ENCODE measurements at places on chromosomes 16 and 17.

DNA sequence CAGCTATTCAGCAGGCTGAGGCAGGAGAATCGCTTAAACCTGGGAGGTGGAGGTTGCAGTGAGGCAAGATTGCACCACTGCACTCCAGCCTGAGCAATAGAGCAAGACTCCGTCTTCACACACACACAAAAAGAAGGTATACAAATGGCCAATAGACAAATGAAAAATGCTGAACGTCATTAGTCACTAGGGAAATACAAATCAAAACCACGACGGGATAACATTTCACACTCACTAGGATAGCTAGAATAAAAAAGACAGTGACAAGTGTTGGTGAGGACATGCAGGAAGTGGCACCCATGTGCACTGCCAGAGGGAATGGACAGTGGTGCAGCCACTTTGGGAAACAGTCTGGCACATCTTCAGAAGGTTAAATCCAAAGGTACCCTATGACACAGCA, 172.9 kb downstream of the FTO start:
- DNase-seq: no peak

GRCh38 chr17:70230850-70231640, 61.7 kb downstream of the KCNJ2 start:
- no peak for DNase-seq

DNA sequence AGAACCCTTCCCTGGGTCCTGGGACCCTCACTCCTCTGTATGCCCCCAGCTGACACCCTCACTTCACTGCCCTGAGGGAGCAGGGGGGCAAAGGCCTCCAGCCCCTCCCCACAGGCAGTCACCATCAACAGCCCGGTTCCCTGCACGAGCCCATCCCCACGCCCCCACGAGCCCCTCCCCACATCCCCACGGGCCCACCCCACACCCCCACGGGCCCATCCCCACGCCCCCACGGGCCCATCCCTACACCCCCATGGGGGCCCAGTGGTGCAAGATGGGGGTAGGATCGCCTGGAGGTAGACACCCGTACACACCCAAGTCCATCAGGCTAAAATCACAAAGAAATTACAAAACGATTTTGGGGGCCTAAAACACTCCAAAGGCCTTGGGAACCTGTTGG, 42.3 kb downstream of the LMF1 start:
- DNase-seq: no peak

GRCh38 chr17:57990037-57990436, 2.0 kb upstream of the VEZF1 start:
- no peak for DNase-seq

DNA sequence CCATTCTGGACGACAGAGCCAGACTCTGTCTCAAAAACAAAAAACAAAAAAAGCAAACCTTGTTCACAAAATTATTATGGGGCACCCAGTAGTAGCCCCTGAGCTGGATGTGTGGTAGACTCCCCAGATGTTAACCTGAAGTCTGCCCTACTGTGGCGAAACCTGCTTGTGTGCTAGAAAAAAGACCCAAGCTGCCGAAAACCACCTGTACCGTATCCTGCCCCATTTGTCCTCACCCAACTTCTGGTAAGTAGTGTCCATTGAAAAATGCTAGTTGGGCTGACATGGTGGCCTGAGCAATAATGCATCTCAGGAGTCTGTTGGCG, 9.1 kb downstream of the RMI2 start:
- no peak for DNase-seq

DNA sequence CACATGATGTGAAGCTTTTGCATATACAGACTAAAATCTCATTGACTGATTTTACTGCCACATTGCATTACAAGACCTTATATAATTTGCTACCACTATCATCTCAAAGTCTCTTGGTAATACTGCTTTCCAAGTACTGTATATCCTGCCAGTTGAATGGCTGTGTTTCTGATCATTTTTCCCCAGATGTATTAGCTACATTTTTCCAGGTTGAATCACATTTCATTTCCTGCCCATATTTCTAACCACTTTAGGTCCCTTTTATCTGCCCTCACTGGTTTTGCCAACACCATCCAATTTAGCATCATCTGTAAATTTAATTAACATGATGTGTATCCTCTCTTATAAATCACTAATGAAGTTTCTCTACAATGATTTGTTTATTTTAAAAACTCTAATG, 365.7 kb upstream of the PMFBP1 start:
- no peak for DNase-seq

DNA sequence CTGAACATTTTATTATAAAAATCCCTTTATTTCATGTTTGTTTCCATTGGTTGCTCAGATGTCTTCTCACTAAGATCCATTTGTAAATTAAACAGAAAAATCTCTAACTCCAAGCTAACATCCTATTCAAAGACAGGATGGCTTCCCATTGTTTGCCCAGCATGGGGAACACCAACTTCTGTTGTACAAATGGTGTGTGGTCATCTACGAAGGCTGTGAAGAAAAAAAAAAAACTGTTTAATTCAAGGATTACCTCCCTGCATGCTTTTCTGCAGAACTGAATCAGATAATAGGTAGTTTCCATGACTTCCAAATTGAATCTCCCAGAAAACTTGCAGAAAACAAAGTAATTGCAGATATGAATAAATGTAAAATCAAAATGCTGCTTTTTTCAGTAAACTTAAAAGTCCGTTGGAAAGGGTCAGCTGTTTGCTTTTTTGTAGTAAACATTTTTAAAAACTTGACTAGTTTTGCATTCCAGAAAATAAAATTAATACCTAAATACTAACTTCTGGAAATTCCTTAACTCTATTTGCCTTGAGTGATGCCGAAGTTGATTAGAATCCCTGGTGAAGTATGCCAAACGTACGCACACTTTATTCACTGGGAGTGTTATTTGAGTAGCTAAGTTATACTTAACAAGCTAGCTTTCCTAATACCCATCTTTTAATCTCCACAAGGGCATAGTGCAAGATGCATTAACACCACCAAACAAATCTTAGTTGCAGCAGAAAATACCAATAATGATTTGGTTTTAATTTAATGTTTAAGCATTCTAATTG, 7.7 kb downstream of the SALL1 start:
- DNase-seq: no peak

DNA sequence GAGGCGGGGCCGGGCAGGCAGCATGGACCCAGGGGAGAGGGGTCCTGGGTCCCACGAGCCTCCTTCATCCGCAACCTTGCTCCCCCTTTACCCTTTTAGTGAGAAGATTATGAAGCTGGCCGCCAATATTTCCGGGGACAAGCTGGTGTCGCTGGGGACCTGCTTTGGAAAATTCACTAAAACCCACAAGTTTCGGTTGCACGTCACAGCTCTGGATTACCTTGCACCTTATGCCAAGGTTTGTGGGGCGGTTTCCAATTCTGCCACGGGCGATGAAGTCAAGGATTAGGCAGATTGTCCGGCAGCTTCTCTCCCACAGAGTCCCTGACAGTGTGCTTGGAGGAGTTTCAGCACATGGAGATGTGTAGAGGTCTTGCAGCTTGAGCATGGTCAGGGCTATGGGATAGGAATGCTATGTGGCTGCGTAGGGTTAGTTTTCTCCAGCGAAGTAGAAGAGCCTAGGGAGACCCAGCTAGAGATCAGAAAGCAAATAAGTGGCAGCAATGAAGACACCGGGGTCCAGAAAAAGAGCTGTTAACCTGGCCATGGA, 598 bp downstream of the NIP7 start:
- DNase-seq: no peak

DNA sequence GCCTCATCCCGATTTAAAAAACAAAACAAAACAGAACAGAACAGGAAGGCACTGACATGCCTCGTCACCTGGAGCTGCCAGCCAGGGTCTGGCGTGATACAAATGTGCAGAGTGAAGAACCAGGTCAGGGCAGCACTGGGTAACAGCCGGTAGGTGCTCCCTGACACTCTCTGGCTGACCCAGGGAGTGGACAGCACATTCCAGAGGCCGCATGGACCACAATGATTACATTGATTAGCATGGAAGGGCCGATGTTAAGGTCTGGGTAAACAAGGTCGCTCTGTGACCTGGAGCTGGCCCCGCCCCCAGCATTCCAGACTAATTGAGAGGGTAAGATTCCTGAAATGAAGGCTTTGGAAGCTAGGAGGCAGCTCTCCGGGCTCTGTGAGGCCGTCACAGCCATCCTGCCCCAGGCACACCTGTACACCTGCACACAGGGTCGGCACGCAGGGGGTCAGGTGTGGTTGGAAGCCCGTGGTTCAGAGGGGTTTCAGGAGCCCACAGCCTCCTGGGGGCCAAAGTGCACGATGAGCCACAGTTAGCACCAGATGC, 21.4 kb downstream of the PIEZO1 start:
- DNase-seq: no peak

- DNase-seq: no peak
These were observed 360.7 kb downstream of the PMP22 start for GRCh38 chr17:14904386-14904785.

- no peak for DNase-seq
These were observed 50.0 kb downstream of the VMP1 start for GRCh38 chr17:59757470-59757869.
